ENCODE measurements at places on chromosomes 1 and 21.
A peak's percentile ranks its signal among the peaks of the same experiment; 100 is the strongest.

GRCh38 chr1:32240140-32240951 is 6.7 kb upstream of the FAM167B start:
- peak; percentile 80 for DNase-seq

DNA sequence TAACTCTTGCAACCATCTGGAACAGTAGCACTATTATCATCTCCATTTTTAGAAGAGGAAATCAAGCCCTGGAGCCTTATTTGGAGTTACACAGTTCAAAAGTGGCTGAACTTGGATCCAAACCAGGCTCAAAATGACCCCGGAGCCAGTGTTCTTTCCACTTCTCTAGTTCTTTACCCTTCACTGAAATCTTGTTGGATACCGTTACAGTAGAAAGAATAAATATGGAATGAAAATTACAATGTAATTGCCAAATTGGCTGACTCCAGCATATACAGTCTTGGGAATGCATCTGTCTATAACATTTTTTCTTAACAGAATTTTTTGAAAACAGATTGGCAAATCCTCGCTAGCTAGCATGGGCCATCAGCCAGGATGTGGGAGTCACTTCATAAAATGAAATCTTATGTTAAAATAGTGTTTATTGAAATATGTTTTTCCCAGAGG is 261.4 kb downstream of the CTH start:
- no peak for DNase-seq

DNA sequence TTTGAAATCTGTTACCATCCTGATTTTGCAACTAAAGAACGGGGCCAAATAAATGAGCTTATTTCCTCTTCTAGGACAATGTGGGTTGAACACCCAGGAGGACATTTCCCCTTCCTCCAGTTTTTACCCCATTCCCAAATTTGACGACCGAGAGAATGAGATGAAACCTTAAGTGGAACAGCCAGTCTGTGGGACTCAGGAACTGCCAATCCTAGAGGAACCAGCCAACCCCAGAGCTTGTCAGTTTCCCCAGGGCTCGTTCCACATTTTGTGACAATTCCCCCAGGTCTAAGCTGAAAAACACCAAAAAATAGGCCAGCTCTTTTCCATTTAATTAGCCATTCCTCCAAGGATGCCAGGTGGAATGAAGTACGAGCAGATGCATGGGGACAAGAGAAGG is 21.3 kb upstream of the MAPKAPK2 start:
- DNase-seq: peak; percentile 51

DNA sequence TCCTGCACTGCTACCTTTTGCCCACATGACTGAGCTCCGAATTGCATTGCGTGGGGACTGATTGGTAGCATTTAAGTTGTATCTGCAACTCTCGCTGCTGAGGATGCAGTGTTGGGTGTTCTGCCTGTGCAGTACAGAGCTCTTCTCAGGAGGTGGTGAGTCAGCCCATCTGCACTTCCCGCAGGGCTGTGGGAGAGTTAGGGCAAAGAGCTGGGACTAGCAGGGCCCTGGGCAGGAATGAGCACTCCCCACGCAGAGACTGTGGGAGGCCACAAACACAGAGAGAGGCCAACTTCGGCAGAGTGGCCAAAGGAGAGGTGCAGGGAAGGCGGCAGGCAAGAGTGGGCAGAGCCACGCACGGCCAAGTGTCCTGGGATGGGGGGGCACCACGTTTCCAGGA is 244.7 kb downstream of the SIPA1L2 start:
- DNase-seq: no peak

- DNase-seq: no peak
Observed at GRCh38 chr21:45162809-45163208, 88.4 kb downstream of the ADARB1 start.

DNA sequence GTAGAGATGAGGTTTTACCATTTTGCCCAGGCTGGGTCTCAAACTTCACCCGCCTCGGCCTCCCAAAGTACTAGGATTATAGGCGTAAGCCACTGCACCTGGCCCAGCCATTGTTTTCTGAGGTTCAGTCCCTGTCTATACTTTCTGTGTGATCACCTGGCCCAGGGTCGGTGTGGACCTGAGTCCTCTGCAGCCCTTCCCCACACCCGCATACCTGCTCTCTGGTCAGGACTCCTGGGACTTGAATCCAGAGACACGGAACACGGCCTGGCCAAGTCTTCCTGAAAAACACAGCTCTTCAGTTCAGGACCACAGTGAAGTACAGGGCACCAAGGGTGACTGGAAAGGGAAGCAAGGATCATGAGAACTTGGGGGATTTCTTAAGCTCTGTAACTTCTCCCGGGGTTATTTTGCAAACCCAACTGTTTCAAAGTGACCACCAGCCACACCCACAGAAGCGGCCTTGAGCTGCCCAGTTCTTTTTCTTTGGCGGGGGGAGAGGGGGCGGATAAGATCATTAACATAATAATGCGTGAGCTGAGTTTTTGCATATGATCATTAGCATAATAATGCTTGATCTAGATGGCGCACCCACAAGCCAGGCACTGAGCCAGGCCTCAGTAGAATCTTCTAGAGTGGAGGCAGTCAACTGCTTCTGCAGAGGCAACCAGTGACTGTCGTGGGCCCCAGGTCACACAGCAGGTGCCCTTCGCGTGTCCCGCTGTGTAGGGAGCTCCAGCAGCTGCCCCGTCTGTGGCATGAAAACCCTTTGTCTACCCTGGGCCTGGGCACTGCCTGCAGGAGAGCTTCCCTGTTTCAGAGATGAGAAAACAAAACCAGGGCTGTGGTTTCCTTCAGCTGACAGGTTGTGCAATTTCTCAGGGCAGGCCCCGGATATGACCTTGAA is 1.7 kb upstream of the NADK start:
- peak; percentile 93 for DNase-seq

DNA sequence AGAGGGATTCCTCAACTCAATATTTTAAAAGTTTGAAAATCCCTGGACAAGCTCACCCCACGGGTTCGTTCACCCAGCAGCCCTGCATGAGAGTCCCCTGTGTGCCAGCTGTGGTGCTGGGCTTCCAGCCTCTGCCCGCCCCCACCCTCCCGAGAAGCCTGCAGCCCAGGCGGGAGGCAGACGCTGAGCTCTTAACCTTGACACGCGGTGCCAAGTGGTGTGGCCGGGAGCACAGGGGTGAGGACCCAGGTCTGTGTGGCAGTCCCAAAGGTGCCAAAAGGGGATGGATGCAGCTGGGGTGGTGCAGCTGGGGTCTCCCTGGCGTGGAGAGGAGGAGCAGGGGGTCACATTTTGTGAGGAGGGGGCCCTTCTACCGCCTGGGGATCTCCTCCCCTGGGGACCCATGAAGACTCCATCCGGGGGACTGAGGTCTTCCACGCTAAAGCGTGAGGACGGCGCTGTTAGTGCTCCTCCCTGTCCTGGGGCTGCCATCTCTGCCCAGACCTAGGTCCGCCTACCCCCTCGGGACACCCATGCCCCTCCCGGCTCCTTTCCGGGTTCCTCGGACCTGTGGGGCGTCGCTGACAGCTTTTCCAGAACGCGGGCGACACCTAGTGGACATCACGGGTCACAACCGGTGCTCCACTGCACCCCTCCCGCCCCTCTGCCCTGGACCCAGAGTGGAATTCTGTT is 12.9 kb downstream of the PLA2G2F start:
- DNase-seq: peak; percentile 77

DNA sequence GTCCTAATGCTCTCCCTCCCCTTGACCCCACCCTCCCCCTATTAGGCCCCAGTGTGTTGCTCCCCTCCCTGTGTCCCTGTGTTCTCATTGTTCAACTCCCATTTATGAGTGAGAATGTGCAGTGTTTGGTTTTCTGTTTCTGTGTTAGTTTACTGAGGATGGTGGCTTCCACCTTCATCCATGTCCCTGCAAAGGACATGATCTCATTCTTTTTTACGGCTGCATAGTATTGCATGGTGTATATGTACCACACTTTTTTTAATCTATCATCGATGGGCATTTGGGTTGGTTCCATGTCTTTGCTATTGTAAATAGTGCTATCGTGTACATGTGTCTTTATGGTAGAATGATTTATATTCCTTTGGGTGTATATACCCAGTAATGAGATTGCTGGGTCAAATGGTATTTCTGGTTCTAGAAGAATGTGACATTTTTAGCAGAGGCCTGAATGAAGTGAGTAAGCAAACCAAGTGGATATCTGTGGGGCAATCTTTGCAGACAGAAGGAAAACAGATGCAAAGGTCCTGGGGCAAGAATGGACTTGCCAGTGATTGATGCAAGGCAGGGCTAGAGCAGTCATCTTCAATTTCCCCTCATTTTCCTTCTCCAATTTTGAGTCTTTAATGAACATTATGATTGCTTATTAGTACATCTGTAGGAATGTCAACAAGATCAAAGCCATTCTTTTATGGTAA is 50.2 kb downstream of the UBE4B start:
- no peak for DNase-seq
